Activated T-helper 17 cell treated with anti-CD3 and anti-CD28 coated beads, Interleukin-2, amount 50 U/mL, for 72 hours (primary cell): ENCODE measurements at places on chromosomes 12 and 14.
A peak's percentile ranks its signal among the peaks of the same experiment; 100 is the strongest.

DNA sequence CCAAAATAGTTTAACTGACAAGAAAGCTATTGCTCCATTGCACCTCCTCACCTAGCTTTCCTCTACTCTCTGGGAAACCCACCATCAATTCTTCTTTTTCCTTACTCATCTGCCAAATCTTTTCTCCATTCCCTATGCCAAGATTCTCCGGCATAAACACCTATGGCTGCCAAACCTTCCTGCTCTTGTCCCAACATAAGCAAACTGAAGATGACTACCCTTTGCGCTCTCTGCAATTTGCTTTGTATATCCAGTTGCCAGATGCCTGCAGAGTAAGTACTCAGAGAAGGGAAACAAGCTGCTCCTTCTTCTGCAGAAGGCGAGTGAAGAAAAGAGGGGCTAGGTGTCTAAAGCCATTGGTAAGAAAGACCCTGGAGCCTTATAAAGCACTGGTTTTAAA is 11.5 kb downstream of the PTGER2 start:
- no peak for ATAC-seq

DNA sequence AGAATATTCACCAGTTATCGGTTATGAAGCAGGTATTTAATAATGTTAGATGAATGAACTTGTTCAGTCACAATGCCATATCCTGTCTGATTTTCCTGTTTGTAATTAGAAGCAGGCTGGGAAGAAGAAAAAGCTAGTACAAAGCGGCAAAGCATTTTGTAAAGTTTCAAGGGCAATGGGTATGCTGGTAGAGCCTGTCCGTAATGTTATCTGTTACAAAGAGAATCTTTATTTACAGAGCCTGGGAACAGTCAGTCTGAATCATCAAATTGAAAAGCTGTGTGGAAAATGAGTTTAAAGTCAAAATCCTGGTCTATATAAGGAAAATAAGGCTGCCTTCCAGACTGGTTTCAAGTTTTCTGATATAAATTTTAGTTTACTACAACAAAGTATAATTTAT is 40.5 kb downstream of the PARP11 start:
- no peak for ATAC-seq

GRCh38 chr12:52873513-52873831 is 24.7 kb upstream of the KRT78 start:
- ATAC-seq = no peak

DNA sequence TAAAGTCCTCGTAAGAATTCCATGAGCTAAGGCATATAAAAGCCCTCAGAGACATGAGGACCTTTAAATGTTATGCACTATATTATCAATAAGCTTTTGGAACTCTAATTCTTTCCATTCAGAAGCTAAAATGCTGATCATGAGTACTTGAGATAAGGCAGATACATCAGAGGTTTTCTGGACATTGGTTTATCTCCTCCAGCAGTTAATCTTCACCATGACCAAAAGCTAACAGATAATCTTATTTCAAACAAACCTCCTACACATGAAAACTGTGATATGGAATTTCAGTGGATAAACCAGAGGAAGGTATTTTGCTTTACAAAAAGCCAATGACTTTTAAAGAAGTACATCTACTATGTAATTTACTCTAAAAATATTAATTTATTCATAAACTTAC is 97.9 kb upstream of the BBS10 start:
- no peak for ATAC-seq

- ATAC-seq = no peak
Measured at GRCh38 chr14:90239139-90239538, 17.2 kb upstream of the PSMC1 start.

DNA sequence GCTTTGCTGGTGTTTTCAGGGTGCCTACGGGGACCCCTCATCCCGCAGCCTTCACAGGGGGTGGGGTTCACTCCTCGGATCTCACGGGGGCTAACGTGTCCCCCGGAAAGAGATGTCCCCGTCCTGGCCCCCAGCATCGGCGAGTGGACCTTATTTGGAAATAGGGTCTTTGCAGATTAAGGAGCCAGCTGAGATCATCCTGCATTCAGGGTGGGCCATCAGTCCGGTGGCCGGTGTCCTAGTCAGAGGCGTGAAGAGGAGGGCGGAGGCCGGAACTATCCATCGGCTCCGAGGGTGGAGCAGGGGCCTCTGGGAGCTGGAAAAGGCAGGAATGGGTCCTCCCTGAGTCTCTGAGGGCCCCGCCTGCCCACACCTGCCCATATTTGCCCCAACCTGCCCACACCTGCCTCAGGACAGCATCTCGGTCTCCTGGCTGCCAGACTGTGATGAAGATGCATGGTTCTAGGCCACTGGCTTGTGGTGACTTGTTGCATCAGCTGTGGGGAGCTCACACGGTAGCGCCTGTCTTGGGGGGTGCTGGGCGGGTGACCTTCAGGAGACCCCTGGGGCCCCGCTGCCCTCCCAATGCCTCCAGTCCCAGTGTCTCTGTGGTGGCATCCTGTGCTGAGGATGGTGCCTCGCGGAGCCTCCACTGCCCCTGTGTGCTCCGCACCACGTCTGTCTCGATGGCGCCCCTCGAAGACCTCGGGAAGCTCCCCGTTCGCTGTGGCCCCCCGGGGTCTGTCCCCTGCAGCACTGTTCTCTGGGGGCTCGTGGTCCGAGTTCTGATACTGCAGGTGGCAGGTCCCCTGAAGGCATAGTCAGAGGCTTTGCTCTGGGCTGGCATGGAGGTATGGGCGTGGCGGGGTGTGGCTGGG is 14.7 kb downstream of the NOC4L start:
- no peak for ATAC-seq

DNA sequence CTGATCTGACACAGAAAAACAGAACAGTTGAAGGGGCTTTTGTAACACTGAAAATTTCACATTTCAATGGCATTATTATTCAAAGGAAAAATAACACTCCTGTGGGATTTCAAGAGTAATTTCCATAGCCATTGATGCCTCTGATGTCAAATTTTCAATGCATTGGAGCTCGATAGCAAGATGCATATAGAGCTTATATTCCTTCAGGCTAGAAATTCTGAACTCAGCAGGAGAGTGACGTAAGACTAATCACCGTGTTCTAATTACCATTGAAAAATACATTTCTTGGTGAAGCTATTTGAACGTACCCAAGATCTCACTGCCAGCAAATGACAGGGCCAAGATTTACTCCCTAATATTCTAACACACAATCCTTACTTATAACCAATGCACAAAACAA is 854.1 kb upstream of the TMEM132C start:
- ATAC-seq = no peak

- ATAC-seq = no peak
Measured at GRCh38 chr12:88509347-88509746, 70.9 kb downstream of the KITLG start.

DNA sequence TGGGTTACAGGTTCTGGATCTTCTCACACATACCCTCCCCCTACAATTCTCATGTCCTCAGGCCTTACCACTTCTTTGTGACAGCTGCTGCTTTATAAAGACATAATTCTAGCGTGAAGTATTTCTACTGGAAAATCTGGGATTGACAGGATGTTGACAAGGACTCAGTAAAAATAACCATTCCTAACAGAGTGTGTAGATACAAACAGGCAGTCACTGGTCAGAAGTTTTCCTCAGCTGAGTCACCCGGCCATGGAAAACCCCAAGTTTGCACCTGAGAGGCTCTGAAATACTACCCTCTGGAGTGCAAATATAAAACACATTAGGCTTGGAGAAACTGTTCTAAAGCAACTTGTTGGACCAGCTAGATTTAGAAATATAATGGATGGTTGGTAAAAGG is 54.4 kb downstream of the SPPL3 start:
- ATAC-seq = peak; percentile 69

GRCh38 chr14:93880021-93880820 is 46.9 kb upstream of the FAM181A start:
- no peak for ATAC-seq

GRCh38 chr14:44564908-44565307 is 57.8 kb upstream of the FSCB start:
- ATAC-seq = no peak

- ATAC-seq = no peak
Measured at GRCh38 chr12:66002812-66003211, 127.7 kb downstream of the LLPH start.

GRCh38 chr12:121288986-121289385 is 7.5 kb downstream of the CAMKK2 start:
- ATAC-seq = no peak
